ENCODE measurements at places on chromosomes 5 and 9.

- DNase-seq, result no peak
Observed at GRCh38 chr9:8907868-8908267, 1108.3 kb upstream of the DMAC1 start.

- no peak for DNase-seq
Observed at GRCh38 chr5:143397302-143398052, 6.0 kb downstream of the NR3C1 start.

DNA sequence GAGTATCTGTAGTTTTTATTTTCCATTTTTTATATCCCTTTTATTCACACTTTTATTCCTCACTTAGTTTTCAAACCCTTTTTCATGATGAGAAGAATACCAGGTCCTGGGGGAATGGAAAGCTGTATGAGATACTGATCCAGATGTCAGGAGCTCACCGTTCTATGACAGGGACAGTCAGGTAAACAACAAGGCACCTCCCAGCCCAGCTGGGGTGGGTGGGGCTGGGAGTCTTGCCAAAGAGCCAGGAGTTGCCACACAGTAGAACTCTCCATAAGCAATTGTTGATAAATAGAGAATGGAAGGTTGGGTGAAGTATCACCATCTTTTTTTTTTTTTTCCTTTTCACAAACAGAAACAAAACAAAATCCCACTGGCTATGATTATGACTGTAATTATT is 225.8 kb downstream of the NSG2 start:
- no peak for DNase-seq

DNA sequence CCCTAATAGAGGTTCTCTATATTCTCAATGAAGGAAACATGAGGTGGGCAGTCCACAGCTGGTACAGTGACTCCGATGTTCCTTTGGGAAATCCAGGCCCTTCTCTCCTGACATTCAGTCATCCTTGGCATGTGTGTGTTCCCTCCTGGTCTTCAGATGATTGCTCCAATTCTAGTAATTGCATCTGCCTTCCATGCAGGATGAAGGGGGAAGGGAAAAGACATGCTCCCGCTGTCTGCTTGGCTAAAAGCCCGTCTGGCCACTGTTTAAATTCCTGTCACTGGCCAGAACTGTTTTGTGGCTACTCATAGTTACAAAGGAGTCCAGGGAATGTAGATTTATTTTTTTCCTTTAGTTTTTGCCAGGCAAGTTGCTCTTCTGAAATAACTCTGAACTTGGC is 65.0 kb downstream of the MAST4 start:
- DNase-seq, result no peak

DNA sequence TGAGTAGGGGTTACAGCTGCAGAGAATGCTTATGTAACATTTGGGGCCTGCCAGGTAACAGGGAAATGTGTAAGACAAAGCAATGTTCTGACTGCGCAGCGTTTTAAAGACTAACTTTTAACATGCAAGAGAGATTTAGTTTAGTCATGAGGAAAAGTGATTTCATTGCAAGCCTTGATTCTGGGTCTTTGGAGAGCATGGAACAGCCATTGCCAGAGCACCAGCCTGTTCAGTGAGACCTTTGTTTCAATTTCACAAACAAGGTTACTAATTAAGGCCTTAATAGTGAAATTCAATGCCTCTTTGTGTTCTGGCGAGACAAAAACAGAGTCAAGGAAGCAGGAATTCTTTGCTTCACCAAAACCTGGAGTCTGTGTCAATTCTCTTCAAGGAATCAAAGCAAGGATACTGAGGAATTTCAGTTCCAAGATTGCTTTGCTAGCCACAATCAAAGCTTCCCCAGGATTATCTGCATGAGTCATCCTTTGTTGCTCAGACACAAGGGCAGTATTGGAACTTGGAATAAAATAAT is 14.4 kb downstream of the CKMT2 start:
- DNase-seq, result no peak

- DNase-seq, result peak; percentile 66
Observed at GRCh38 chr9:89597711-89598362, 7.0 kb upstream of the GADD45G start.

DNA sequence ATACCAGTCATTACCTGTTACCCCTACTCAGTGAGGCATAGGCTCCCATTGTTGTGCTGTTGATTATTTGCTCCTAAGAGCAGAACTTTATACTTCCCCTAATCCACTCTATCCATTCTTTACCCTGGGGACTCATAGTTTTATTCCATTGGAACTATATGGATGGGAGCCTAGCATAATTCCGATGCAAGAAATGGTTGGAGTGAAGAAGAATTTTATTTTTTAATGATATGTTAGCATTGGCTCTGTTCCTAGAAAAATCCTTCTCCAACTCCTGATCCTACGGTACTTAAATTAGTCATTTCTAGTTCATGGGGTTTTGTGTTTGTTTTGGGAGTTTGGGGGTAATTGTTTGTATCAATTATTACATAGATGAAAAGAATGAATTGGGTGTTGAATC is 191.5 kb downstream of the GOLPH3 start:
- no peak for DNase-seq

DNA sequence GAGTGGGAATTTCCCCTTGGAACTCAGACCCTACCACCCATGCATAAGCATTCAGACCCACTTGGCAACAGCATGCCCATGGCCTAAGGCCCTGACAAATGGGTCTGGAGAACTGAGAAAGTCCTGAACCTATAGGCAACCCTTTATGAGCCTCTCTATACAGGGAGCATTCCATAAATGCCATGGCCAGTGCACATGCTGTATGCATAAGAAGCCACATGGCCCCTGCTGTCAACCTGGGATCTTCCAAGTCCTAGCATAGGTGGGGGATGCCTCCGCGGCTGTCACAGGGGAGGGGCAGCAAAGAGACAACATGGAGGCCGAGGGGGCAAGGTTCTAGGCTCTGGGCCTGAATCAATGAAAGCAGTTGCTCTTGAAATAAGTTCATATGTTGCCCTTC is 8.2 kb upstream of the NIPAL4 start:
- no peak for DNase-seq

DNA sequence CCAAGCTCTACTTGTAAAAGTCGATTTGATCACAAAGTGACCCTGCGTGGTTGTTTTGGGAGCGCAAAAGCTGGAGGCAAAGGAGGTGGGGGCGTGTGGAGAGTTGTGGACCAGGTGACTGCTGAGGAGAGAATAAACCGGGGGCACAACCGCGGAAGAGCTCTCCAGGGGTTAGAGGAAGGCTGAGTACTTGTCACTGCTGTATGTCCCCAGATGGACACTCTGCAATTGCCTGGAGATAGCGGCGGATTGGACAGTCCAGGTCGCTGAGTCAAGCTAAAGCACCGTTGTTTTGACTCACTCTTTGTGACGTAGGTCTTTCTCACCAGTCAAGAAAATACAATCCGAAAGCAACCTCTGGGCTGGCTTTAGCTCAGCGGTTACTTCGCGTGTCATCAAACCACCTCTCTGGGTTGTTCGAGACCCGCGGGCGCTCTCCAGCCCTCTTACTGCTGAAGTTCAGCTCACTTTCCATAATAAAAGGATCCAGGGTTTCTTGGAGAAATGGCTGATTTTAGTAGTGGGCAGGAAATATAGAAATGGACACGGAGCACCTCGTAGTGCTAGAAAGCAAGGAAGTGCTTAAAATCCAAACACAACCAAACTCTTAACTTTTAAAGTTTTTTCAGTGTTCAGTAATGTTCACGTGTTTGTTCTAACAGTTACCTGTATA is 25.7 kb downstream of the ZMAT2 start:
- DNase-seq, result peak; percentile 58

GRCh38 chr9:69472101-69472620 is 147.1 kb downstream of the ENTREP1 start:
- DNase-seq, result no peak

GRCh38 chr9:72092820-72093219 is 32.4 kb upstream of the C9orf57 start:
- DNase-seq, result no peak

DNA sequence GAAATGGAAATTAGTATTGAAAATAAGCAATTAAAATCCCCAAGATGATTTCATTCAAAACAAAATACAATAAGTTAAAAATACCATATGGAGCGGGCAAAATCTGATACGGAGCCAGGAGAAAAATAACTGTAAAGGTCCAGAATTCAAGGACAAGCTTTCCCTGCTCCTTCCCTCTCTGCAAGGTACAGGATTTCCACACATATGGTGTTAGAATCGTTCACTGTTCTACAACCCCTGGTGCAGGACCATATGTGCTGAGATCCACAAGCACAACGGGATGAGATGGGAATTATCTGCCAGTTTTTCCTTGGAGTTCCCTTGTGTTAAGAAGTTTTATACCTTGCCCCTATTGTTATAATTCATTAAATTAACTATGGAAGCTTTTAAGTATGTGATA is 94.7 kb upstream of the DMAC1 start:
- no peak for DNase-seq

DNA sequence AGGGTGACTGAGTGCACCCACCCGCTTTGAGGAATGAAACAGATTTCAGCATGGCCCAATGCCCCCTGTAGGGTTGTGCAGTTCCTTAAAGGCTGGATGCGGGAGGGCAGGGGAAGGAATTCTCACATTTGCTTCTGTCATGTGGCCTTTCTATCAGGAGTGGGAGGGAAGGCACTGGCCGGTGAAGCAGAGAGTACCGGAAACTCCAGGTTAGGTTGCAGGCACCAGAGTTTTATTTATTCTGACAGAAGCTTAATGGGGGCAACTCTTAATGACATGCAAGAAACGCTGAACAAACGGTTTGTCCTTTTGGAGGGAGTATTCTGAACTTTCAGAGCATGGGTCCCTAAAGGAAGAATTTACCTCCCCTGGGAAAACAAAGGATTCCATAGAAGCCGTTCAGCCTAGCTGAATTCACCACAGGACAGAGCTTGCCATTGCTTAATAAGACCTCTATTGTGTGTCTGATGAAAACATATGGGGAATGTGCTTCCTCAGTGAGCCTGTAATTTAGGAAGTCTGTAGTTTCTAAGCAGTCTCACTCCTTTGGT is 44.1 kb upstream of the EQTN start:
- DNase-seq, result no peak
